ENCODE measurements at places on chromosomes 4 and X. TPM values are rescaled to one million over a fixed set of nuclear protein-coding genes. Genes with fewer than 3 reads are reported as not detected.

Gene TADA2B
- 13.7 TPM for total RNA-seq

Gene ARHGAP6
- 5.2 TPM for total RNA-seq

Gene FAM9C
- 0.12 TPM for total RNA-seq

Gene ADRA2C
- total RNA-seq = 1.5 TPM

Measured in uterine smooth muscle cell (primary cell).